Activated naive CD4-positive, alpha-beta T cell (primary cell): ENCODE measurements at places on chromosomes 5 and 9.

GRCh38 chr9:18137815-18138214 lies 336.1 kb upstream of the ADAMTSL1 start:
- no peak for DNase-seq

GRCh38 chr5:155872629-155873220 lies 454.2 kb upstream of the SGCD start:
- no peak for DNase-seq

GRCh38 chr5:180689071-180689694 lies 39.8 kb upstream of the FLT4 start:
- peak; percentile 39 for DNase-seq

DNA sequence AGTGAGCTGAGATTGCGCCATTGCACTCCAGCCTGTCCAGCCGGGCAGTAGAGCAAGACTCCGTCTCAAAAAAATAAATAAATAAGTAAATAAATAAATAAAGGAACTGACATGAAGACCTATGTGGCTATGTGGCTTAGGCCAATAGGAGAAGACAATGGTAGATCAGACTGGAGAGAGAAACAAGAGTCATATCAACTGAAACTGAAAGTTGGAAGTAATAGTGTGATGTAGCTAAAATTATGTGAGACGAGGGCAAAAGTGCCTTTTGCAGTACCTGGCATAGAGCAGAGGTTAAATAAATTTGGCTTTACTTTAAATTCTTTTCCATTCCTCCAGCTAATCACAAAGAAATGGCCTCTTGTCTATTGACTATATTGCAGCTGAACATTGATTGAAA lies 7.3 kb downstream of the FBP2 start:
- DNase-seq: no peak
